CD4-positive, alpha-beta T cell treated with Interleukin-2 at 100 ng/mL for 4 hours (primary cell): ENCODE measurements at places on chromosomes 12 and 14.
A peak's percentile ranks its signal among the peaks of the same experiment; 100 is the strongest.

GRCh38 chr12:26097046-26097878 lies 27.6 kb downstream of the BHLHE41 start:
- DNase-seq = peak; percentile 64

DNA sequence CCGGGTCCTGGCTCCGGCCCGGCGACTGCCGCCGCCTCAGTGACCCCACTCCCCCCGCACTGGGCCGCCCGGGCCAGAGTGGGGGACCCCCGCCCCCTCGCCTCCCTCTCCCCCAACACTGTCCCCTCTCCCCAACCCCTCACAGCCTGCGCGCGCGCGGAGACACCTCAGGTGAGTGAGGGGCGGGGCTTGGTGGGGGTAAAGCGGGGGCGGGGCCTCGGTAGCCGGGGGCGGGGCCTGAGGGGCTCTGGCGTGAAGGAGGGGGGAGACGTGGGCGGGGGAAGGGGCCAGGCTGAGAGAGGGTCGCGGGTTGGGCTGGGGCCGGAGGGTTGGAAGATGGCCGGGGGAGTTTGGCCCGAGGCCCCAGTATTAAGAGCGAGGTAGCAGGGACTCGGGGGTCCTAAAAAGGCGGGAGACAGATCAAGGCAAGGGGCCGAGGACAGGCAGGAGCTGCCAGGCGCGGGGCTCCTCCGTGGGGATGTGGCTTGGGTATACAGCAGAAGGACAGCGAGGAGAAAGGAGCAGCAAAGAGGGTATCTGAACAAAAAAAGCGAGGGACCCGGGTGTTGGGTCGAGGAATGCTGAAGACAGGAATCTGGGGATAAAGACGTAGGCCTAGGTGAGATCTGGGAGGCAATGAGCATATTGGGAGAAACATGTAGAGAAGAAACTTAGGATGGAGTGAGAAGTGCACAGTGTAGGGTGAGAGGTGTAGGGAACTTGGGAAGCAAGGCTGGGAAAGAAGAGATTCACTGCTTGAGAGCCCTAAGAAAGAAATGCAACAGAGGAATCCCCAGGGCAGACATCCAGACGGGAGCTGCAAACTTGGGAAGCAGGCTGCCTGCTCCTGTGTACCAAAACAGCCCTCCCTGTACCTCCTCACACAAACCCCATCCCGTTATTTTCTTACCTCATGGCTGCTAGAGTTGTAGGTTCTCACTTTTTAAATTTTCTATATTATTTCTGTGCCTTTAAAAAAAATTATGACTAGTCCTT lies 10.8 kb downstream of the SUOX start:
- peak; percentile 60 for DNase-seq

DNA sequence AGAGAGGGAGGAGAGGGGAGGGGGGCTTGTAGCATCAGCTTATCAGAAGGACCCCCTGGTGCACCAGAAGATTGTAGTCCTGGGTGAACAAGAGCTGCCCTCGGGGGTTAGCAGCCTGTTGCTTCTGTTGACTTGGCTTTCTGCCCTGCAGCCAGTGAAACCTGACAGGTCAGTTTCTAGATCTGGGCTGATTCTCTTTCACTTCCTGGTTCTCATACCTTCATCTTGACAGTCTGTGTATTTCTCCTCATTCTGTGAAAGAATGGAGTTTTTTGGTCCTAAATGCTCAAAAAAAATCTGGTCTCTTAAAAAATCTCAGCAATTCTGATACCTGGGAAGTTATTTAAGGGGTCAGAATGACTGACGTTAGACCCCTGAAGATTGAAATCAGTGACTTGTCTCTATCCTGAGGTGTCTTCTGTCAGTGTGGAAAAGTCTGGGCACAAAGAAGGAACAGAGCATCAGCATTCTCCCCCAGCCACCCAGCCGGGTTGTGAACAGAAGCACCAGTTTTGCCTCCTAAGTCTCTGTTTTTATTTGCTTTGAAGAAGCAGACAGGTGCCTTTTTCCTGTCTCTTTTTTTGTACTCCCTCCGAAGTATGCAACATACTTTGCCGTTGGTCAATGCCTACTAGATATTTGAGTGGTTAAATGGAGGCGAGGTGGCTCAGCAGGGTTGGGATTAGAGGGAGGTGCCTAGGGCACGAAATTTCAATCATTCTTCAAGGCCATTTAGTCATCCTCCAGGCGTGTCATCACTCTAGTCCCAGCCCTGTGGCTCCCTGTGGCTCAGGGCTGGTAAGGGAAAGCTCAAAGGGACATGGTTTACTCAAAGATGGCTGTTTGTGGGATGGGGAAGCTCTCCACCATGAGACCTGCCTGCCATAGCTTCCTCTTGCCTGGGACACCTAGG lies 24.0 kb downstream of the TTC9 start:
- DNase-seq = no peak

DNA sequence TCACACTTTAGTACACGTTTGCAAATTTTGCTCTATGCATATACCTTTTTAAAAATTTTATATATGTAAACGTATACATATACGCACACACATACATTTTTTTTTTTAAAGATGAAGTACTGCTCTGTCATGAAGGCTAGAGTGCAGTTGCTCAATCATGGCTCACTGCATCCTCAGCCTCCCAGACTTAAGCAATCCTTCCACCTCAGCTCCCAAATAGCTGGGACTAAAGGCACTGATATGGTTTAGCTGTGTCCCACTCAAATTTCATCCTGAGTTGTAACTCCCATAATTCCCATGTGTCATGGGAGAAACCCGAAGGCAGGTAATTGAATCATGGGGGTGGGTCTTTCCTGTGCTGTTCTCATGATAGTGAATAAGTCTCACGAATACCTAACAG lies 220.8 kb upstream of the CAND1 start:
- no peak for DNase-seq

- DNase-seq = no peak
These were observed 34.2 kb upstream of the RNASE1 start for GRCh38 chr14:20836668-20837338.
